ENCODE measurements at places on chromosomes 3 and 15.
A peak's percentile ranks its signal among the peaks of the same experiment; 100 is the strongest.

GRCh38 chr15:58331560-58331912, 100.3 kb upstream of the LIPC start:
- DNase-seq = no peak

GRCh38 chr3:128969993-128970739, 23.7 kb downstream of the CFAP92 start:
- DNase-seq = no peak

DNA sequence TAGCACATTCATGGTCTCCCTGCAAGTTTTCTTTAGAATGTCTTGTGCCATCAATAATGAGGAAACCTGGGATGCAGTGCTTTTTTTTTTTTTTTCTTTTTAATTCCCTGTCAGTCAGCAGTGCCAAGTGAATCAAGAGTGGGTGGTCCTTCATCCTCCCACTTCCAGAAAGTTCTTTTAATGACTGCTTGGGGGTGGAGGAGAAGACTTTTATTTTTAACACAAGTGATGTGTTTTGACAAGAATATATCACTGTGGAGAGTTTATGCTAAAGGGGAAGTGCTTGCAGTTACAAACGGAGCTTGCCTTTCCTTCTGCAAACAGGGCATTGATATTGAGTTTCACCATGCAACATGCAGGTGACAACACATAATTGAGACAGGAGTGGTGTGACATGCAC, 69.7 kb downstream of the CACNA2D3 start:
- no peak for DNase-seq

DNA sequence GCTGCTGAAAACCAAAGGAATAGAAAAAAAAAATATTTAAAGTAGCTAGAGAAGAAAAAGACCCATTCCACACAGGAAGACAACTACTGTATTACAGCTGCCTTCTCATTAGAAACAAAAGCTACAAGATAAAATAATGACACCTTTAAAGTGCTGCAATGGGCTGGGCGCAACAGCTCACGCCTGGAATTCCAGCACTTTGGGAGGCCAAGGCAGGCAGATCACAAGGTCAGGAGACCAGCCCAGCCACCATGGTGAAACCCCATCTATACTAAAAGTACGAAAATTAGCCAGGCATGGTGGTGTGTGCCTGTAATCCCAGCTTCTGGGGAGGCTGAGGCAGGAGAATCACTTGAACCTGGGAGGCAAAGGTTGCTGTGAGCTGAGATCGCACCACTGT, 31.0 kb downstream of the TRPM7 start:
- DNase-seq = no peak

DNA sequence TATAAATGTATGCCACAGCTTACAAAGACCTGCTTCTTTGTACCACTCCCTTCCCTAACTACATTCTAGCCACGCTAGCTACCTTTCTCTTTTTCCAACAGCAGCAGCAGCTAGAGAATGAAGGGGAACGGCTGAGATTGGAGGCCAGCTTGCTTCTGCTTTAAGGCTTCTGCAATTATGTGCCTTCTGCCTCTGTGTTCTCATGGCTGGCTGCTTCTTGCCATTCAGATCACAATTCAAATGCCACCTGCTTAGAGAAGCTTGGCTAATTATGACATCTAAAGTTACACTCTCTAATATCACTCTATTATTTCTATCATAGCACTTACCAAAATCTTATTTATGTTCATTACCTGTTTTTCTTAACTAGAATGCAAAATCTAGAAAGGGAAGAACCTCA, 95.2 kb downstream of the RYK start:
- DNase-seq = no peak

DNA sequence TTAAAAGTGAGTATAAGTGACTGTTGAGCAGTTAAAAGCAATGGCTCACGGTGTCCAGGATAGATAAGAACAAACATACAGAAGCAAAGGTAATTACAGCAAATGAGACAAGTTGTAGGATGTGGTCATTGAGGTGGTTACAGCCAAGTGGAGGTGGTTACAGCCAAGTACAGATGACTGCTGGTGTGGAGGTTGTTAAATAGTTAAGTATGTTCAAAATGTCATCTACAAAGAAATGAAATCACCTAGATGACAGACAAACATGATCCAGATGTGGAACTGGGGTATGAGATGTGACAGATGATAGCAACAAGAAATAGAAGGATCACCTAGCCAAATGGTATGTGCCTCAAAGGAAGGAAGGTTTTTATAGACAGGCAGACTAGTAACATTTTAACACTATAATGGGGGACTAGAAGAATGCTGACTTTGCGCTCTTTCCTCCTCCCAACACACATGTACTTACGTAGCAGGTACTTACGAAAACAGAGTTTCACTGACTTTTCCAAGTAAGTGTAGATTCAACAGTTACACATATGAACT, 6.8 kb upstream of the ANKRD28 start:
- DNase-seq = no peak

- no peak for DNase-seq
Measured at GRCh38 chr15:77012868-77013267, 17.9 kb downstream of the PSTPIP1 start.

DNA sequence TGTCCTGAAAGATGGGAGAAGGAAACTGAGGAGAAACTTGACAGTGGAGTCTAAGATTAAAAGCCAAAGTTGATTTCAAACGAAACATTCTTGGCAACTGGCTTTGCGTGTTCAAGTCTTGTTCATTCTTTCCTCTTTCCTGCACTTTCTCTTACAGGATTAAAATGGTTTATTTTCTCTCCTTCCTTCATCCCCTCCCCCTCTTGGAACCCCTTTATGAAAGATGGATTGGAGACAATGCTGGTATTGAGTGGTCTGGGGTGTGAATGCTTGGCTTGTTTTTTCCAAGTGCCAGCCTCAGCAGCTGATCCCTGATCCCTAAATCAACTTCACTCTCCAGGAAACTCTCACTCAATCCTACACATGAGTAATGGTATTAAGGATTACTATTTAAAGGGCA, 703 bp upstream of the LSAMP start:
- DNase-seq = no peak

- no peak for DNase-seq
Measured at GRCh38 chr3:15405448-15406050, 21.8 kb downstream of the METTL6 start.

- DNase-seq = no peak
Measured at GRCh38 chr3:27805282-27805681, 83.2 kb upstream of the EOMES start.

DNA sequence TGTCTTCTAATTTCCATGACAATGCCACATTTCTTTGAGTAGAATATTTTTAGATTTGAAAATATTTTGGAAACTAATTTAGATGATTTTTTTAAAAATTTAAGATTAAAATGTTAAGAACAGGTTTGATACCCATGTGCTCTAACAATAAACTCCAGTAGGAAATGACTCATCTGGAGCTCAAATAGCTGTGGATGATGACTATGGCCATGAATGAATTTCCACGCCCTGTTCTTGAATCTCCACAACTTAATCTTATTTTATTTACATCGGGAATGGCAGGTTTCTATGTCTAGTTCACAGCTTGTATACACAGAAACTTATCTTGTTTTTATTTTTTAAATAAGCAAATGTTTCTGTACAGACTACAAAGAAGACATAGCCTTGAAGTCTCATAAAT, 726.8 kb downstream of the NAALADL2 start:
- no peak for DNase-seq

DNA sequence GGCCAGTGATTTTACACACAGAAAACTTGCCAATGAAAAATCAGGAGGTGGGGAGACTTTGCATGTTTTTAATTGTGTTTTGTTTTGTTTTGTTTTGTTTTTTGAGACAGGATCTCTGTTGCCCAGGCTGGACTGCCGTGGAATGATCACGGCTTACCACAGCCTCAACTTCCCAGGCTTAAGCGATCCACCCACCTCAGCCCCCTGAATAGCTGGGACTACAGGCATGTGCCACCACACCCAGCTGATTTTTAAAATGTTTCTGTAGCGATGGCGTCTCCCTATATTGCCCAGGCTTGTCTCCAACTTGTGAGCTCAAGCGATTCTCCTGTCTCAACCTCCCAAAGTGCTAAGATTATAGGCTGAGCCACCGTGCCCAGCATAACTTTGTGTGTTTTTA, 46.0 kb downstream of the MEIS2 start:
- DNase-seq = no peak

DNA sequence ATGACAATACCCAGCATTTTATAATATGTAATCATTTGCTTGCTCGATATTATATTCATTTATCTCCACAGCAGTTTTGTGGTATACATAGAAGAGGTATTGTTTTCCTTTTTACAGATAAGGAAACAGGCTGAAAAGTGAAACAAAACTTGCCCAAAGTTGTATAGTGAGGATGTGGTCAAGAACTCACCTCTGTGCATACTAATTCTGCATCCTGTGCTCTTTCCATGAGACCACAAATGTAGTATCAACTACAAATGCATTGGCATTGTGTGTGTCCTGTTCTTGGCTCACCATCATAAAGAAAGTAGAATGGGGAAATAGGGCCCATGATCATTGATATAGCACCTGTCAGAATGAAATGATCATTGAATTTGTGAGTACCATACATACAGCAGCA, 167.3 kb downstream of the NECTIN3 start:
- DNase-seq = no peak

- no peak for DNase-seq
Measured at GRCh38 chr3:188255190-188255589, 101.2 kb downstream of the LPP start.

DNA sequence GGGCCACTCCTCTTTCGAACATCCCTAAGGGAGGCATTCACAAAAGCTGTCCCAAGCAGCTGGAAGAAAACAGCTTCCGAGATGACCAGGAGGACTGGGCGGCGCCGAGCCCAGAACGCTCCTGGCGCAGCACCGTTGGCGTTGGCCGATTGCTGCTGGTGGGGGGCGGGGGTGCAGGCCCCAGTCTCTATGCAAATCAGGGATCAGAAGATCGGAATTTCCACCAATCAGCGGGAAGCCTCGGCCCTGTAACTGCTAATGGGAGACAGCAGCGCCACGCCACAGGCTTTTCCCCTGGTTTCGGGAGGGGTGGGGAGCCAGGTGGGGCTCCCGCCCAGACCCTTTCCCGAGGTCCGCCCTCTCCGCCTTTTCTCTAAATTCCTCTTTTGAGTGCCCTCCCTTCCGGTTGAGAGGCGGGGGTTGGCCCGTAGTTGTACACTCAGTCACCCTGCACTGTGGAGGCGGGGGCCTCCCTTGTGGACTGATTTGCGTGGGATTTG, 27.0 kb downstream of the HMCES start:
- DNase-seq = peak; percentile 65

DNA sequence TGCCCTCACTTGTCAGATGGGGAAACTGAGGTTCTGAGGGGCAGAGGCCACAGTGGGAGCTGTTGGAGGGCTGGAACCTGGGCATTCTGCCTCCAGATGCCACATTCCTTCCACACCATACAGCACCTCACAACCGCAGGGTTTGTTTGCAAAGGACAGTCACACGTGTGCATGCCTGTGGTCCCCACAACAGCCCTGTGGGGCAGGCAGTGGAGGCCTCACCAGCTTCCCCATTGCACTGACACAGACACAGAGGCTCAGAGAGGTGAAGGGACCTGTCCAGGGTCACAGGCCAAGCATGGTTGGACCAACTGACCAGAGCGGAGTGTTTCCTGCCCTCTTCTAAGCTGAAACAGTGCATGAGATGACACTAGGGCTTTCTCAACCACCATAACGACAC, 75.2 kb upstream of the SEC13 start:
- DNase-seq = no peak

DNA sequence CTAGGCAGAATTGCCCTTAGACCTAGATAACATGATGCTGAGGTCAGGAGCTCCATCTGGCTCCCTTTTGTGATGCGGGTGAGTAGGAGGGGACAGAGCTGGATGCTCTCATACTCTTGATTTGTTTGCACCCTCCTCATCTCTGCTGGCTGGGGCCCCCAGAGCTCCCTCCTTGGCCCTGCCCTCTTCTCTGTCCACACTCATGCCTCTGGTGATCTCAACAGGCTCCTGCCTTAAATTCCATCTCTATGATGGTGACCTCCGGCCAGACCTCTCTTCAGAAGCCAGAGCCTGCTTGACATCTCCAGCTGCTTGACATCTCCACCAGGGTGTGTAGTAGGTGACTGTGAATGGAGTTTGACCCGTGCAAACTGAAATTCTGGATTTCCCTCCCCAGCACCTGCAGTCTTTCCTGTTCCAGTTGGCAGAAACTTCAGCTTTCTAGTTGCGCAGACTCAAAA, 4.3 kb upstream of the FGD5 start:
- DNase-seq = no peak

- DNase-seq = no peak
Measured at GRCh38 chr15:71142780-71143179, 27.5 kb downstream of the THSD4 start.

DNA sequence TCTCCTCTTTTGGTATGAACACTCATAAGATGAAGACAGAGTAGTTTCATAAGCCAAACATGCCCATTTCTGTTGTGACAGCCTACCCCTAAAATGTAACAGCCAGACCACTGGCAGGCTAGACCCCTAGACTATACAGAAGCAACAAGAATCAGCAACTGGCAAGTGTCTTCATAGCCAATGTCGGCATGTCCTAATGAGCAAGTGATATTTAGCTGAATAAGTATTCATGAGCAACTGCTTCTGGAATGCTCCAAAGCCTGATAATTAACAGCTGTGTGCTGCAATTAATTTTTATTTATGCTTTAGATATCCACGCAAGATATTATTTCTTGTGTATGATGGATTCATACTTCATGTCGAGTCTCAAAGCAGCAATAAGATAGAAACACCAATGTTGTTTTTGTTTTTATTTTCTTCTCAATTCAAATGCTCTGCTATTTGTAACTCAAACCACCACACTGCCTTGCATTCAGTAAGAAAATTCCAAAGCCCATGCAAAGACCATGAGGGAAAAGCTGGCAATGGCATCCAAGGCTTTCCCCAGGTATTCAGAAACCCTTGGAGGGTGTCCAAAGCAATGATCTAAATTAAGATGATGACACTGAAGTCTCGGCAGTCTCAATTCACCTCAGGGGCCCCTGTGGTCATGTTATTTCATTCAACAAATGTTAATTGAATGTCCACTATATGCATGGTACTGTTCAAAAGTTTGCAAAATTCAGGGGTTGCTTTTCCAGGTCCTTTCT, 167.7 kb upstream of the NECTIN3 start:
- no peak for DNase-seq

DNA sequence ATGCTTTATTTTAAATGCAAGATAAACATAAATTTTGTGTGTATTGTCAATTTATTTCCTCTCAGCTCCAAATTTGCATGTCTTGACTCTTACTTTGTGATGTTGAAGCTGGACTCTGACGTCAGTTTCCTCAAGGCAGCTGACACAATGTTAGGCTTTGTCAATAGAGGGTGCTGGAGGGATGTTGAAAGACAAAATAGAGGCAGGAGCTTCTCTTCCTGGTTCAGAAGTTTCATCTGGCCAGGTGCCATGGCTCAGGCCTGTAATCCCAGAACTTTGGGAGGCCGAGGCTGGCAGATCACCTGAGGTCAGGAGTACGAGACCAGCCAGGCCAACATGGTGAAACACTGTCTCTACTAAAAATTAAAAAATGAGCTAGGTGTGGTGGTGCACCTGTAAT, 408.6 kb downstream of the GBE1 start:
- no peak for DNase-seq

GRCh38 chr3:182810574-182811268, 17.4 kb downstream of the ATP11B start:
- DNase-seq = no peak

GRCh38 chr15:66654739-66655375, 47.2 kb upstream of the SMAD6 start:
- DNase-seq = no peak
